Muscle of leg (tissue), 16 donors: ENCODE measurements at places on chromosomes 16 and 17. TPM values are rescaled to one million over a fixed set of nuclear protein-coding genes. Genes with fewer than 3 reads are reported as not detected.

PDE6G gene
- 2.6 TPM for total RNA-seq

MAPT gene
- total RNA-seq: 4.0 TPM

ITGB3 gene
- 16.5 TPM for total RNA-seq

CIBAR2 gene
- not detected for total RNA-seq

CCL8 gene
- 0.44 TPM for total RNA-seq

C17orf78 gene
- not detected for total RNA-seq
